B cell (primary cell): ENCODE measurements at places on chromosomes 4 and X.
A peak's percentile ranks its signal among the peaks of the same experiment; 100 is the strongest.

DNA sequence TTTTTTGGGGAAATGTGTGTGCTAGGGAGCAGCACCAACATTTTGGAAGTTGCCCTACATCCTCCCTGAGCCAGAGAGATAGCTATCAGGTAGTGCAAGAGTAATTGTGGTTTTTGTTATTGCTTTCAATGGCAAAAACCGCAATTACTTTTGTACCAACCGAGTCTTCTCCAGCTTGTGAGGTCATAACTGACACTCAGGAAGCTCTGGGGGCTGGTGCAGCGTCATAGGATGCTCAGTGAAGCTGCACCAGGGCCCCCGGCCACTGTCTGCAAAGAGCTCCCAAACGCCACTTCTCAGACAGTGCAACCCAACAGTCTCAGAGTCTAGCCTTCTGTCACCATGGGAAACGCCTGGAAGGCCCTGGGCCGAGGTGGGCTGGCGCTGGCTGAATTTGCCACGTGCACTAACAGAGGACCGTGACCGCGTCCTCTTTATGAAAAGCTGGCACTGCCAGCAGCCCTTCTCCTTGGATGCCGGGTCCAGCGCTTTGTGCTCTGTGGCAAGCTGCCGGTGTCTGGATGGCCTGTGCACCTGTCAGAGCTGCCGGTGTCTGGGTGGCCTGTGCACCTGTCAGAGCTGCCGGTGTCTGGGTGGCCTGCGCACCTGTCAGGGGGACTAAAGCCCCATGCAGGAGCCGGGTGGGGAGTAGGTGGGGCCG, 19.4 kb downstream of the SH3TC1 start:
- no peak for DNase-seq

DNA sequence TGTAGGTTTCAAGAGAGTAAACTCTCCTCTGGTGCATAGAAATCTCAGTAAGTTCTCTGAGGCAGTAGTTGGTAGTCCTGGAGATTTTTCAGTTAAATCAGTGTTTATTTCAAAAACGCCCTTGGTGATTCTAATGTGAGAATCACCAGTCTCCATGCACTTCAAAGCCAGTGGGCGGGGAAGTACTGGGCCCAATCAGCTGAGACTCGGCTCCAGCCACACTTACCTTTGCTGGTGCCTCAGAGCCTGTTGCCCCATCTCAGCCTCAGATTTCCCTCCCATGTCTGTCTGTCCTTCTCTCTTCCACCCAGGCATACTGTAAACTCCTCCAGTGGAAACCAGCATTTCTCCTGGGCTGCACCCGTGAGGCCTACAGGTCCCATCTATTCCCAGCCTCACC, 7.4 kb upstream of the MGST2 start:
- no peak for DNase-seq

DNA sequence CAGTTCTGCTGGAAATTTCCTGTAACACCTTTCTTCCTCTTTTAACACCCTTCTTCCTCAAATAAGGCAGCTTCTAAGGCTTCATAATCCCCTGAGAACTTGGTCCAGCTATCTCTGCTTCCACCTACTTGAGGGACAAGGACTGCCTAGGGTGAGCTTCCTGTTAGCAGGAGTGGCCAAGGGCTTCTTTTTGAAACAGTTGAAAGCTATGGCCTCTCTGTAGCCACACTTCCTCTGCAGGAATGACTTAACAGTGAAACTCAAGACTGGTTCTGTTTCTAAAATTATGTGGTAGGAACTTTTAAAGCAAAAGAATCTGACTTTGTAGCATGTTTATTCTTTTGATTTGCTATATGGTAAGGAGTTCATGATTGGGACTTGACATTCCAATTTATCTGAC, 108.5 kb upstream of the WDR1 start:
- DNase-seq = no peak

- DNase-seq = peak; percentile 17
Measured at GRCh38 chrX:152632445-152633097, 5.1 kb upstream of the GABRQ start.

DNA sequence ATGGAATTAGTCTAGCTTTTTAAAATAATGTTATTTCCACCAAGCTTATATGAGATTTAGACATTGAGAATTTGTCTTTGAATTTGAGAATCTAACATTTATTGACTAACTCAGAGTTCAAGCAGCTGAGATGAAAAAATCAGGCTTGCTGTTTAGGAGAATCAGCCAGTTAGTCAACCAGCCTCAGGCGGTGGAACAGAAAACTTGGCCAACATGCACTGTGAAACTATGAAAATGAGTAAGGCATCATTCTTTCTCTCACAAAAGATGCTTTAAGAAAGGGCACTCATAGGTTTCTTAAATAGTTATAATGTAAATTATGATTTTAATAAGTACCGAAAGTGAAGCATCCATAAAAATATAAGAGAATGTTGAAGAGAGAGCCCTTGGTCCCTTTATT, 84.2 kb downstream of the NFKB1 start:
- no peak for DNase-seq

GRCh38 chr4:71487344-71487920, 148.6 kb downstream of the SLC4A4 start:
- no peak for DNase-seq

DNA sequence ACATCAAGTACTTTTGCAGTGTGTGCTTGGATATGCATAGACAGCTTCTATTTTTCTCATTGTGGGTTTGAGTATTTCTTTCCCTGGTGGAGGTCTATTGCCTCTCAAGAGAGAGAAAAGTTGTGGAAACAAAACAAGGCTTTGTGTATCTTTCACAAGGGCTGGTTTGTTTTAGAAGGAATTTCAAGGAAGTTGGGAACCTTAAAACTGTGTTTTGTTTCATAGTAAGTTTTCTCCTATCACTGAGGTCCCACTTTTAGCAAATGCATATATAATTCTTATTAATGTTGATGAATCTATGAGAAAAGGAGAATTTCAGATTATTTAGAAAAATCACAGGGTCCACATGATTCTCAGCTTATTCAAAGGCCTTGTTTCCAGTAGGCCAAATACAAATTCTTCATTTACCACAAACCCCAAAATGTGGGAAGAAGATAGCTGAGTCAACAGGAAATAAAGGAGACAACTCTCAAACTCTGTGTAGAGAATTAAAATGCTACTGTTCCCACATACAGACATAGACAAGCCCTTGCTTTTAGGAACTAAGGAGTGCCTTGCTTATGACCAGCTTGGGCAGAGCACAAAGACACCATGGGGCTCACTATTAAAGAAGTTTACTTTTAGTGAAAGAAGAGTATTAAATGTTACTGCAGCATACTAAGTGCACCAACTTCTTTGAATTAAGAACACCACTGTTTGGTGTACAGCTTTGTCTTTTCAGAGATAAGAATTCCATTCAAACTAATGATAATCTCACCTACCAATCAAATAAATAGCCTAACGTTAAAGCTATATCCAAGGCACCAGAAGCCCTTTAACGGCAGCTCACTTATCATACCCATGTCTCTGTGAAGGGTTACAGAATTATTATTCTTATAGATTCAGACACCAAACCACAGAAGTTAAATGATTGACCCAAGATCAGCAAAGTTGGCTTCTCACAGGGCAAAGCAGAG, 177.4 kb upstream of the LEF1 start:
- no peak for DNase-seq

DNA sequence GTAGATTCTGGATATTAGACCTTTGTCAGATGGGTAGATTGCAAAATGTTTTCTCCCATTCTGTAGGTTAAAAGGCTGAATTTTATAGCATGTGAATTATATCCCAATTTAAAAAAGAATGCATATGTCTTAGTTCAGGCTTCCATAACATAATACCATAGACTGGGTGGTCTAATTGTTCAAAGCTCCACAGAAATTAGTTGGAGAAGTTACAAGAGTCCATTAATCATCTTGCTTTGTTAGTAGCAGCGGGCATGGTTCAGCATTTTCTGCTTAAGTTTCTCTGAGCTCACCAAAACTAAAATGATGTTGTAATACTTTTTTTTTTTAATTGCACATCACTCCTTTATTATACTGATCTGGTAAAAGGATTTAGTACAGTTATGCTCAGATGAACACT, 1.8 kb downstream of the PGAM4 start:
- no peak for DNase-seq

DNA sequence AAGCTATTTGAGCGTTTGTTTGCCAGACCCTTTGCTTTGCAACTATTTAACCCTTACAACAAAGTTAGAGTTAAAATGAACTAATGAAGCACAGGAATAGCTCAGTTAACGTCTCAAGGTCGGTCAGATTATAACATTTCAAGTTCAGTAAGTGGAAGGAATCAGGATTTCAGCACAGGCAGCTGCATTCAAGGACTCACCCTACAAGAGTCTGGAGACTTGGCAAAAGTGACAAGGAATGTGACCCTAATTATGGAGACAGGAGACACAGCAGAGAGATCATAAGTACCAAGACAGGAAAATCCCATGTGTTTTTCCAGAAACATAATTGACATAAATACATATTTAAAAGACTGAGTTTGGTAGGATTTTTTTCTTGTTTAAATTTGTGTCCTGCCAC, 1481.7 kb downstream of the TECRL start:
- DNase-seq = no peak

DNA sequence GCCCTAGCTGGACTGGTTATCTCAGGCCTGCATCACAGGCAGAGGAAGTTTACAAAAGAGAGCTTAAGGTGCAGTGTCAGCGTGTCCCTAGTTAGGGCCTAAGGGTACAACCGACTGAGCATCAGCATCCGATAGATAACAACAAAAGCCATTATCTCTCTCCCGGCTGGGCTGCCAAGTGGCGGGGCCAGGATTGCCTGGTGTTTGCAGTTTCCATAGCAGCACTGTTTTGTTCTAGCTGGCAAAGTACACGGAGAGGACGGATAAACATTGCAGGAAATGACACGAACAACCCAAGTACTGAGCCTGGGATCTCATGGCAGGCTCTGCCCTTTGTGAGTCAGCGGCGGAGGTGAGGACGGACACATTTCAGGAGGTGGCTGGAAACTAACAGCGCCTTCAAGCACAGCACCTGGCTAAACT, 104.7 kb upstream of the NOCT start:
- no peak for DNase-seq

GRCh38 chr4:14529653-14530052, 472.6 kb upstream of the CPEB2 start:
- DNase-seq = no peak

DNA sequence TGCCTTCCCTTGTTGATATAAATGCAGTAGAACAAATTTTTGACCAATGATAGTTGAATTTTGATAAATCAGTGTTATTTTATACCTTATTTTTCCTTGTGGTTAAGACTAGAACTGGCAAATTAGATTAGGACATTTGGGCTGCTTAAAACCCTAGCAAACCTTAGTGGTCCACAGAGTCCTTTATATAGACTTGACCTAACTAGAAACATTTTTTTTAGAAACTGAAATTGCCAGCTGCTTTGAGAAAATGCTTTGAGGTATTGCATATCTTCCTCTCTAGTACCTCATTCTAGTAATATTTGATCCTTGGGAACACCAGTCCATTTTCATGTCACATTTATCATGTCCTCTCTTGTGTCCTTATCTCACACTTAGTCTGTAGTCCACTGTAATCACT, 580.3 kb downstream of the FSTL5 start:
- DNase-seq = no peak

DNA sequence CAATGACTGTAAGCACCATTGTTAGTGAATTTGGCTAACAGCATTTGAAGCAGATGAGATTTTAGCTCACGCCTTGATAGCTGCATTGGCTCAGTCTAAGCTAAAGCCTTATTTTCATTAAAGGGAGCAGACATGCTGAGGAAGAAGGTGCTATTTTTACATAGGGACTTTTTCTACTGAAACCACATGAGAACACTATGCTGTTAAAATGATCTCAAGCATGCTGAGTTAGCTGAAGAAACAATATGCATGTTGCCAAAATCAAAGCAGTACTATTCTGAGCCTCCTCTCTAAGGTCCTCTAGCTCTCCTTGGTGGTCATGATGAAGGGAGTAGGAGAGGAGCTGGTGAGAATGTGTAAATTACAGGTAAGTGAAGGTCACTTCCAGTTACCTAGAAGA, 134.4 kb upstream of the JADE1 start:
- peak; percentile 45 for DNase-seq

GRCh38 chr4:185115827-185116232, 27.2 kb upstream of the SLC25A4 start:
- DNase-seq = no peak

DNA sequence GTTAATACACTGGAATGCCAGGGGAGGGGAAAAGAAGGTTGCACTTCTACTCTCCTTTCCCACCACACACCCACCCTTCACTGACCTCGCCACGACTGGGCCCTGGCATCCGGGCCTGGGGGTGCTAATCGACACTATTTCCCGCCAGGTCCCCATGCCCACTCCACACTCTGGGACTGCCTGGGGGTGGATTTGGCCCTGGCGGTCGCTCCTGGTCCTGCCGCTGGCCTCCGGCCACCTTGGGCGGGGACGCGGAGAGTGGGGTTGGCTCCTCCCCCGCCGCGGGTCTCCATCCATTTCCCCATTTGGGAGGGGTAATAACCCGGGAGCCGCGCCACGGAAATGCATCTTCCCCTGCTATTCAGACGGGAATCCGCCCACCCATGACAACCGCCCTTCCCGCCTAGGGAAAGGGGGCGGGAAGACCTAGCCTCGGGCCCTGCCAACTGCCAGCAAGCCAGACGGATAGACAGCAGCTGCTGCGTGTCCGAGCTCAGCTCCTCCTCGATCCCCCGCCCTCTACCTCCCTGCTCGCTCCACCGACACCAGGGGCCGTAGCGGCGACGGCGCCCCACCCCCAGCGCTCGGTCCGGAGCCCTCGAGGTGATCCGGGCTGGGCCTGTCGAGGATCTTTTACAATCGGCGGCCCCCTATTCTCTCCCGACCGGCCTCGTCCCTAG, 78.1 kb downstream of the RLIM start:
- peak; percentile 50 for DNase-seq

DNA sequence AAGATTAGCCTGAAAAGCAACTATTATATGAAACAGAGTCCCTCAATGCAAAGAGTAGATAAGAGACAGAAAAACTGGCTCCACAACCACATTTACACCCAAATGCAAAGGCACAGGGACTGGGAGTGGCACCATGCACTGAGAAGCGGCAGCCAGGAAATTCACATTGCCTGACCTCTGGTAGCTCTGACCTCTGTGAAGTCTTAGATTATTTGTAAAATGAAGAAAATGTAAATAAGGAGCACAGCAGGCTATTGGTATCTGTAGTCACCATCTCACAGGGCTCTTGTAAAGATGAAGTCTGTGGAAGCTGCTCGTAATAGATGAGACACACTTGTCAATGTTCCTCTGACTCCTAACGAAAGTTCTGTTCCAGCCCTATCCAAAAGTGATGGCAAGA, 69.7 kb downstream of the FAT1 start:
- no peak for DNase-seq

DNA sequence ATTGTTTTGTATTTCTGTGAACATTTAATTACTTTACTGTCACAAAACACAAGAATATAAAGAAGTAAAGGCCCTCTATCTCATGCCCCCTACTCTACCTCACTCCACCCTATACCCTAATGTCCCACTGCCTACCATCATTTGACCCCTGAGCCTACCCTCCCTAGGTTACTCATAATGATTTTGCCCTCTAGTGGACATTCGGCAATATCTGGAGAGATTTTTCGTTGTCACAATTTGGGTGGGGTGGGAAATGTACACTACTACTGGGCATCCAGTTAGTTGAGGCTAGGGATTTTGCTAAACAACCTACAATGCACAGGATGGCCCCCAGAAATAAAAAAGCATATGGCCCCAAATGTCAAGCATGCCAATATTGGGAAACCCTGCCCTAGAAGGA, 10.2 kb downstream of the TEX13A start:
- DNase-seq = no peak
